ENCODE measurements at places on chromosomes 13 and 19. TPM values are rescaled to one million over a fixed set of nuclear protein-coding genes. Genes with fewer than 3 reads are reported as not detected.

CYTH2 gene
- 34.1 TPM for total RNA-seq

ZNF563 gene
- 3.4 TPM for total RNA-seq

NFIC gene
- 43.6 TPM for total RNA-seq

PLPP2 gene
- total RNA-seq = 13.8 TPM

LILRA1 gene
- not detected for total RNA-seq
